ENCODE measurements at places on chromosomes 2 and 18. TPM values are rescaled to one million over a fixed set of nuclear protein-coding genes. Genes with fewer than 3 reads are reported as not detected.
A peak's percentile ranks its signal among the peaks of the same experiment; 100 is the strongest.

GRCh38 chr2:230866756-230867523 is 2.2 kb downstream of the ITM2C start:
- H3K4me1 ChIP-seq = peaks cover 41% of the 10 kb centered on the region
- H3K4me3 ChIP-seq = peak overlapping the region; percentile 95
- H3K27ac ChIP-seq = peak overlapping the region; percentile 49

DNA sequence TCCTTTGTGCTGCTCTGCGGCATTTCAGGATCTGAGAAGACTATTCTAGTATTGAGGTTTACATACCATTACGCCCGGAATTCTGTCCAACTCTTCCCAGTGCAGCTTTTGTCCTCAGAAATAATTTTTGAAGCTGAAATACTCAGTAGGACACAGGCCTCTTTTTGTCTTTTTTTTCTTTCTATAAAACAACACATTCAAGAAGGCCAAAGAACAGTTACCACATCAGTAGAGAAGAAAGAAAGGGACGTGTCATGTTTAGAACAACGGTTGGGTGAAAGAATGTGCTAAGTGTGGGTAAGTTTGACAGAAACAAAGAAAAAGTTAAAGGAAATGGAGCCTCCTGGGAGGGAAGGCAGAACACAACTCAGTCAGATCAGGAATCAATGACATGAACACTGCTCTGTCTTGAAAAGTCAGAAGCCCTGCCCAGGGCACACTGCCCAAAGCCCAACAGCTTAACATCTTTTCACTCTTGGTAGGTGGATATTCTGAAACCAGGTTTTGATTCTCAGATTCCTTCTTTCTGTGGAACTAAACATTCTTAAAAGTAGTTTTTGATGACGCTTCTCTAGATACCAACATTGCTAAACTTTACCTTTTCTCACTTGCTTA is 198.6 kb upstream of the CWC22 start:
- H3K4me3 ChIP-seq = no peak overlapping the region
- no peaks in the 10 kb centered on the region for H3K27me3 ChIP-seq
- peaks cover 18% of the 10 kb centered on the region for H3K4me1 ChIP-seq
- H3K27ac ChIP-seq = no peak overlapping the region
- no peaks in the 10 kb centered on the region for H3K36me3 ChIP-seq

DNA sequence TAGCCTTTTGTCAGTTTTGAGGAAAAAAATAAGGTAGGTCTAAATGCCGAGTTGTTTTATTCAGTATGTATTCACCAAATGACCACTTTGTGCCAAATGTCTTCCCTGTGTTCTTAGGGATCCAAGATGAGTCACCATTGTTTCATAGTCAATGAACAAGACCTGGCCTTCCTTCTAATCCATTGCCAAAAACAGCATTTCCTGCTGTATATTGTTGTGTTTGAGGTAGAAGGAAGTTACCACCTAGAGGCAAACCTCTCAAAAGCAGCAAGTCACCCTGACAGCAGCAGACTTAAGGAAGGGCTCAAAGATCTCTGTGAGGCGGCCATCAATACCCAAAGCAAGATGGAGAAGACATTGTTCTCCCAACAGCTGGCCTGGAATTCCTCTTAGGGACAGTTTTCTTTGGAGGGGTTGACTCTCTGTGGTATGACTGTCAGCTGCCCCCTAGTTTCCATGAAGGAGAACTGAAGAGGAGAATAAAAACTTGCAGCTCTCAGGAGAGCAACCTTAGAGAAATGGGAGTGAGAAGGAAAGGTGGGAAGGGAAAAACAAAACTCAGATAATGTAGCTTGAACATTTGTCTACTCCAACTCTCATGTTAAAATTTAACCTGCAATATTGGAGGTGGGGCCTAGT is 328.3 kb downstream of the LRATD1 start:
- DNase-seq = no peak
- peaks cover 6% of the 10 kb centered on the region for H3K4me1 ChIP-seq
- H3K4me3 ChIP-seq = no peak overlapping the region
- H3K36me3 ChIP-seq = no peaks in the 10 kb centered on the region
- H3K27me3 ChIP-seq = peaks cover 2% of the 10 kb centered on the region

- peak overlapping the region; percentile 37 for H3K27ac ChIP-seq
- DNase-seq = no peak
- peaks cover 2% of the 10 kb centered on the region for H3K36me3 ChIP-seq
- H3K27me3 ChIP-seq = peaks cover 14% of the 10 kb centered on the region
Measured at GRCh38 chr2:165791421-165792103, 2.5 kb downstream of the GALNT3 start.

Gene TDRD15
- 0.04 TPM for total RNA-seq

Gene CRACDL
- 1.6 TPM for total RNA-seq

GRCh38 chr18:39841482-39842365 is 2113.3 kb upstream of the PIK3C3 start:
- H3K27me3 ChIP-seq = peaks cover 9% of the 10 kb centered on the region
- peak; percentile 20 for DNase-seq
- H3K4me3 ChIP-seq = peak overlapping the region; percentile 90

Gene C2orf66
- 0.38 TPM for total RNA-seq

Gene CFAP221
- total RNA-seq = 33.0 TPM

- no peak for DNase-seq
- no peak overlapping the region for H3K27ac ChIP-seq
- no peak overlapping the region for H3K4me3 ChIP-seq
Measured at GRCh38 chr2:33384599-33384961, 91.9 kb upstream of the RASGRP3 start.

Gene CFC1
- total RNA-seq = 27.7 TPM

Gene GPR55
- not detected for total RNA-seq

Gene CTLA4
- not detected for total RNA-seq

DNA sequence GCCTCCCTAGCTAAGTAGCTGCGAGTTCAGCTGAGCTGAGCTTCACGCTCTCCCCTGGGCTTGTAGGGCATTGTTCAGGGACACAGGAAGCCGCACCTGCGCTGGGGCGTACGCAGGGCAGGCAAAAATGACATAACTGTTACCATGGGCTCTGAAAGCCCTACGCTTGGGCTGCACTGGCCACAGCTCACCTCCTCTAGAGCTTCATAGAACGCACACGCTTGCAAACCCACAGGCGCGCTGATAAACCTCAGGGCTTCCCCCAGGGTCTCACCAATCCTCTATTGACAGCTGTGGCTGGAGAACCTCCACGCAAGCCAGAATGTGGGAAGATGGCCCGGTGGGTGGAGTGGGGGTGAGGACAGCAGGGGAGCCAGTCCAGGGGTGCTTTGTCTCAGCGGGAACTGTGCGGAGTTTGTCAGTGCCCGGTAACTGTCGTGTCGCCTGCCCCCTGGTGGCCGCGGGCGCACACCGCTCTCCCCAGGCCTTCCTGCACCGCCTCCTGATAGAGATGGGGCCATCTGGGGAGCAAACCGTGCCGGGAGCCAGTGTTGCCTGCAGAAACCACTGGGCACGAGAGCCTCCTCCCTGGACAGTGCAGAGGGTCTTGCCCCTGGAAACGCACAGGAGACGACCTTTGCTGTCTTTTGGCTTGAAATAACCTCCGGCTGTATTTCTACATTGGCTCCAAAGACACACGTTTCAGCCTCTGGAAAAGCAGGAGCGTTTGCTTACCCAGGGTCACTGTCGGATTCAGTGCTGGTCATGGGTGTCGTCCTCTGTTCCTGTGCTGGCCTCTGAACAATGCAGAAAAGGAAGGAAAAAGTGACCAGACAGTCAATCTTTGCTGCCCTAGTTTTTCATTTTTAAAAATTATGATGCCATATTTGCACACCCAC is 17.0 kb upstream of the CIDEA start:
- no peak overlapping the region for H3K27ac ChIP-seq
- peak; percentile 83 for DNase-seq
- no peaks in the 10 kb centered on the region for H3K4me1 ChIP-seq

DNA sequence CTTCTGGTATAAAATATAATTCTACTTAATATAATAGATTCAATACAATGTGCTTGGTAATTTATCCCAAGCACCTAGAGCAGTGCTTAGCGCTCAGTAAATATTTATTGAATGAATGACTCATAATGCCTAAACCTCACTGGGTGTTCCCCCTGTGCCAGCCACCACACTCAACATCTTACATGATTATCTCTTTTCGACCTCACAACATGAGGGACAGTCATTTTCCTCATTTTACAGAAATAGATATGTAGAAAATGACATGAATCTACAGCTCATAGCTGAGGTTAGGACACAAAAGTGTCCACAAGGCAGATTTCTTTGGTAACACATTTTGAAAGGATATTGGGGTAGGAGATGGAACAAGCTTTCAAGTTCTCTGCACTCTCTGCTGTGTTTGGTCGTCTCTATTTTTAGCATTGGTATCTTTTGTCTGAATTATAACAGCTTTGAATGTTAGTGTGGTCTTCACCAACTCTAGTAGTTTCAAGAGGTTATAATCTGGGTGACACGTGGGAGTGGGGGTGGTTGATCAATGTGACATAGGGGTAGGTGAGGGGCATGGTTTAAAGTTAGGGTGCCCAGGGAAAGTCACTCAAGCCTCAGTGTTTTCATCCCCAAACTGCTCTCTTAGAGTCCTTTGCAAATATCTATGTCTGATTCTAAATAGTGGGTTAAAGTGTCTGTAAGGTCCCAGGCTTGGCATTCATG is 9.8 kb downstream of the MYOM1 start:
- no peak overlapping the region for H3K27ac ChIP-seq
- no peaks in the 10 kb centered on the region for H3K36me3 ChIP-seq
- no peaks in the 10 kb centered on the region for H3K27me3 ChIP-seq

Gene CBLN2
- 0.18 TPM for total RNA-seq

Gene SKOR2
- total RNA-seq = not detected

Gene BABAM2
- 37.1 TPM for total RNA-seq

DNA sequence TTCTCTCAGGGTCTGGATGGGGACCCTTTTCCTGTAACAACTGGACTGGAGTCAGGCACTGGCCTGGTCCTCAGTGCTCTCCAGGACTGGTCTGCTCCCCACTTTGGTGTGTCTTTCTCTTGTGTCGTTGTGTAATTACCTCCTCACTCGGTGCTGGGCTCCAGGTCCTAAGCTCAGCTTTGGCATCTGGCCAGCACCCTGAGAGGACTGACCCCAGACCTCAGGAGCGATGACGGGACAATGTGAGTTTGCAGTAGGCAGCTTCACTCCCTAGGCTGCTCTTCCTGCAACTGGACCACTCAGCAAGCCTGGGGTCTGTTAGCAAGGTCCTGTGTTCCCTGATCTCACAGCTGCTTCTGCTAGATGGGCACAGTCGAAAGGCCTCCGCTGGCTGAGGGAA is 93.8 kb downstream of the COLEC12 start:
- no peak overlapping the region for H3K27ac ChIP-seq
- no peaks in the 10 kb centered on the region for H3K4me1 ChIP-seq
- no peak overlapping the region for H3K4me3 ChIP-seq
- H3K27me3 ChIP-seq = no peaks in the 10 kb centered on the region
- H3K36me3 ChIP-seq = no peaks in the 10 kb centered on the region

DNA sequence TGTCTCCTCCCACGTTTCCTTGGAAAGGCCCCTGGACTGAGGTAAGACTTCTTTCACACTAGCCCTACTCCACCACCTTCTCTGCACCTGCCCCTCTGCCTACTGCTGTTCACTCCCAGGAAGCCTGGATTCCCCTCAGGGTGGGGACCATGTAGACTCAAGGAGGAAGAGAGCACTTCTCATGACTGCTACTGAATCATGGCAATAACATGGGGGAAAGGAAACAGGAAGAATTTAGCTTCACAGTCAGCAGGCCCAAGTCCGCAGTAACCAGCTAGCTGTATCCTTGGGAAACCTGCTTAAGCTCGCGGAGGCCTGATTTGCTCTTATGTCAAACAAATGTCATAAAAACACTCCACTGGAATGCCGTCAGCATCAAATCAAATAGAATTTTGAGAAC is 126.2 kb upstream of the CAPN13 start:
- H3K27me3 ChIP-seq = peaks cover 6% of the 10 kb centered on the region
- H3K36me3 ChIP-seq = no peaks in the 10 kb centered on the region
- no peak overlapping the region for H3K4me3 ChIP-seq
- peak overlapping the region; percentile 62 for H3K27ac ChIP-seq
- no peak for DNase-seq

Gene FAM237A
- total RNA-seq = not detected

Measured in progenitor cell of endocrine pancreas (in vitro differentiated cells).